ENCODE measurements at places on chromosomes 3 and 15.

- DNase-seq: no peak
These were observed 45.5 kb downstream of the NEK11 start for GRCh38 chr3:131072099-131072559.

DNA sequence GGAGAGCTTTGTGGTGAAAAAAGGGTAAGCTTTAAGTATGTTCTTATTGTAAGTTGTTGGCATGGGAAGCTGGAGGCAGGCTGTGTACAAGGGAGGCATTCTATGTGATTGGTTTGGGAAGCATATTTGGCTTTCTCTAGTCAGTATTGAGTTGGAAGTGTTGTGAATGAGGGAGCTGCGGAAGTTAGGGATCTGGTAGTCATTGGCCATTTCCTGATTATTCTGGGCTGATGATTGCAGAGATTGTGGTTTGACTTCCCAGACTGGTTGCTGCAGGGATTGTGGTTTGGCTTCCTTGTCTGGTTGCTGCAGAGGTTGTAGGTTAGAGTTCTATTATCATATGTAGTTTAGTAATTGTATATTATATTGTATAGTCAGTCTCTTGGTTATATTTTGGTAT lies 21.0 kb downstream of the STXBP5L start:
- DNase-seq: no peak

- DNase-seq: no peak
These were observed 174.0 kb upstream of the PRICKLE2 start for GRCh38 chr3:64399205-64399800.

DNA sequence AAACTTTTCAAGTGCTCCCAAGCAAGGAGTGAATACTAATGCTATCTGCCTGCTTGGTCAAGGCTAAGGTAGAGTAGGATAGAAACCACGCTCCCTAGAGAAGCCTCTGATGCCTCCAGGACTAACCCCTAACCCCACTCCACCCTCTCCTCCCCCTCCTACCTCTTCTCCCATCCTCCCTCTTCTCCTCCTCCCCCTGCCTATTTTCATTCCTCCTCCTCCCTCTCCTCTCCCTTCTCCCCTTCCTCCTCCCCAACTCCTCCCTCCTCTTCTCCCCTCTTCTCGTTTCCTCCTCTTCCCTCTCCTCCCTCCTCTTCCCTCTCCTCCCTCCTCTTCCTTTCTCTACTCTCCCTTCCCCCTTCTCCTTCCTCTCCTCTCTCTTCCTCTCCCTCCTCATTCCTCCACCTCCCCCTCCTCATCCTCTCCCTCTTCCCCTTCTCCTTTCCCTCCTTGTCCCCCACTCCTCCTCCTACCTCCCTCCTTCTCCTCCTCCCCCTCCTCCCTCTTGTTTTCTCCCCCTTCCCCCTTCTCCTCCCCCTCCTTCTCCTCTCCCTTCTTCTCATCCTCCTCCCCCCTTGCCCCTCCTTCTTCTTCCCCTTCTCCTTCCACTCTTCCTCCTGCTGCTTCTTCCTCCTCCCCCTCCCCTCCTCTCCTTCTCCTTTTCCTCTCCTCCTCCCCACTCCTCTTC lies 12.8 kb upstream of the MEX3B start:
- DNase-seq: no peak

- no peak for DNase-seq
These were observed 34.6 kb upstream of the PPIB start for GRCh38 chr15:64197425-64197824.

Data from stimulated activated CD4-positive, alpha-beta T cell treated with anti-CD3 and anti-CD28 coated beads, TNF-alpha, amount 100 ng/mL, for 24 hours (primary cell).